Suprapubic skin (tissue), 4 donors: ENCODE measurements at places on chromosomes 4 and X. TPM values are rescaled to one million over a fixed set of nuclear protein-coding genes. Genes with fewer than 3 reads are reported as not detected.

Gene CD38
- 0.40 TPM for total RNA-seq

Gene AADAT
- total RNA-seq, result 0.86 TPM

Gene PGM2
- 67.8 TPM for total RNA-seq

Gene SMR3B
- total RNA-seq, result not detected

Gene USP17L29
- not detected for total RNA-seq

Gene ZNF518B
- 21.9 TPM for total RNA-seq

Gene DACH2
- total RNA-seq, result not detected

Gene TBC1D14
- 105 TPM for total RNA-seq

Gene SHROOM3
- 29.3 TPM for total RNA-seq

Gene ZFP42
- not detected for total RNA-seq

Gene POF1B
- 330 TPM for total RNA-seq

Gene SLITRK4
- 2.2 TPM for total RNA-seq

Gene CSAG2
- not detected for total RNA-seq

GRCh38 chr4:61514991-61515390 is 314.9 kb downstream of the ADGRL3 start:
- H3K36me3 ChIP-seq, result no peaks in the 10 kb centered on the region
- H3K27ac ChIP-seq, result no peak overlapping the region
- H3K4me1 ChIP-seq, result no peaks in the 10 kb centered on the region
- DNase-seq, result no peak

DNA sequence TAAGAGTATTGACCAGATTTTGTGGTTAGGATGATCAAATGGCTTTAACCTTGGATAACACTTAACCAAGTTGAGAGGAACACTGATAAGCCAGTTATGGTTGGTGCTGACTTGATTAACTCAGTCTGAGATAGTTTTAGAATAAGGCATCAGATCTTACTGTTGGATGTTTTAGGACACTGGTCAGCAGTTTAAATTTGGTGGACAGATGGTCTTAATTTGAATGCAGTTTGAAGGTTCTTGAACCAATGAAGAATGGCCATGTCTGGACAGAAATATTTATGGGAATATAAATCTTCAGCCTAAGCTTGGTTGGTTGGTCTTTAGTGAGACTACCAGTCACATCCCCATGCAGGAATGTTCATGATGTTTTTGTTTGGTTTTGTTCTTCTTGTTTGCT is 2.6 kb upstream of the GIMD1 start:
- H3K27ac ChIP-seq, result no peak overlapping the region
- H3K4me3 ChIP-seq, result no peak overlapping the region
- no peaks in the 10 kb centered on the region for H3K4me1 ChIP-seq
- H3K36me3 ChIP-seq, result no peaks in the 10 kb centered on the region
- peaks cover 3% of the 10 kb centered on the region for H3K27me3 ChIP-seq

DNA sequence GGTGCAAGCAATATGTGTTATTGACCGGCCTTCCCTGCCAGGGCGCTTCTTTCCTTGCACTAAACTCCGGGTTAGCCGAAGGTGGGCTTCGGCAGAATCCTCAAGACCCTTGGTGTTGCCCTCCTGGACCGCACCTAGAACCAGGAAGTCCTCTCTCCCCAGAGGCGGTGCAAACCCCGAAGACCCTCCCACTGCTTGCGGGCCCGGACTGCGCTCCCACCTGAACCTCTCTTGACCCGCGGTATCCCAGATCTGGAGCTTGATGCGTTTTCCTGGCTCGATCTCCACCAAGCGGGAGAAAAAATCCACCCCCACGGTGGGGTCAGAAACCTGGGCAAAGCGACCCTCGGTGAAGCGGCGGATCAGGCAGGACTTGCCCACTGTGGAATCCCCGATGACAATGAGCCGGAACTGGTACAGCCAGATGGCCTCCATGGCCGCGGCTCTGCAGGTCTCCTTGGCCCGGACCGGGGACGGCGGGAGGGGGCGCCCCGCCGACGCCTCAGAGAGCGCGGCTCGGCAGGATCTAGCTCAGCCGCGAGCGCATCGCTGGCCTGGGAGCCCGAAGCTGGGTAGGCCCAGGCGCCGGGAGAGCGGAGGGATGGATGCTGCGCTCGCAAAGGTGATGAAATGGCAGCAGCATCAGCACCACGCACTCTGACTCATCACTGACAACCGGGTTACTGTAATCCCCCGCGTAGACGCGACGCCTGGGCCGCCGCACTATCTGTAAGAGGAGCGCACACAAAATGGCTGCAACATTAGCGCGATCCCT is at the start of gene RAB39B:
RAB39B (minus strand) TSS at position 638 of the 775 bp plus-strand sequence; CDS start at position 435, 203 bp downstream.
- H3K27me3 ChIP-seq, result peaks cover 4% of the 10 kb centered on the region
- H3K4me3 ChIP-seq, result peak within 1 kb of the TSS; percentile 37
- H3K4me1 ChIP-seq, result no peaks in the 10 kb centered on the region
- DNase-seq, result no peak

- no peaks in the 10 kb centered on the region for H3K27me3 ChIP-seq
- H3K36me3 ChIP-seq, result no peaks in the 10 kb centered on the region
- H3K27ac ChIP-seq, result no peak overlapping the region
- no peak for DNase-seq
Observed at GRCh38 chr4:20421603-20421985, 169.9 kb downstream of the SLIT2 start.

DNA sequence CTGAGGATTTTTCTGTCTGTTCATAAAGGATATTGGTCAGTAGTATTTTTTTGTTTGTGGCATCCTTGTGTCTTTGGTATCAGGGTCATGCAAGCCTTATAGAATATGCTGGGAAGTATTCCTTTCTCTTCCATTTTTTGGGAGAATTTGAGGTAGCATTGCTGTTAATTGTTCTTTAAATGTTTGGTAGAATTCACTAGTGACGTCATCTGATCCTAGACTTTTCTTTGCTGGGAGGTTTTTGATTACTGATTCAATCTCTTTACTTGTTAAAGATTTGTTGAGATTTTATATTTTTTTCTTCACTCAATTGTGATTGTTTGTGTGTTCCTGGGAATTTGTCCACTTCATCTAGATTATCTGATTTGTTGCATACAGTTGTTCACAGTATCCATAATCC is 234.4 kb upstream of the ATP6AP2 start:
- no peak for DNase-seq
- no peak overlapping the region for H3K27ac ChIP-seq
- no peaks in the 10 kb centered on the region for H3K4me1 ChIP-seq
- no peaks in the 10 kb centered on the region for H3K27me3 ChIP-seq
- H3K36me3 ChIP-seq, result no peaks in the 10 kb centered on the region
- no peak overlapping the region for H3K4me3 ChIP-seq

DNA sequence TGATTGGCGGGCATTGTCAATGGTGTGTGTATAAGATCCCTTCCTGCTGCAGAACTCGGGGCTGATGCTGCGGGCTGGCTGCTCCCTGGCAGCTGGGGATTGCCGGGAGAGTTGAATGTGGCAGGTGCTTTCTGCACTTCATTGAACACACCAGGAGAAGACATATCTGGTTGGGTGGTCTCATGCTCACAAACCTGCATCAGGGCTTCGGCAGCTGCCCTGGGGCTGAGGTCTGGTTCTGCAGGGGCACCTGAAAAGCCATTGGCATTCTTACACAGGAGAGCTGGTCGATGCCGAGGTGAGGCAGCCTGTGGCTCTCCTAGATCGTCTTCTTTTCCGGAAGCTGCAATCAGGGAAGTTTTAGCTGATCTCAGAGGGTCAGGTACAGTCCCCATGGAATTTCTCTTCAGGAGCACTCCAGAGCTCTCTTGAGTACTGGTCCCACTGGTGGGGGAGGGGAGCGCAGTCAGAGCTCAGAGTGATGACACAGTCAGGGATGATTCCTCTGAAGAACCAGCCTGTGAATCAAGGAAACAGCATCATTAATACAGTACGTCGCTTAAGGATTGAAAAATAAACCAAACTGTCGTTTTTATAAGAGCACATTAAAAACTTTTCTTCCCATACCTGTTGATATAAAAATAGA is 57.8 kb downstream of the GPRIN3 start:
- DNase-seq, result no peak
- H3K36me3 ChIP-seq, result no peaks in the 10 kb centered on the region
- H3K4me3 ChIP-seq, result no peak overlapping the region
- H3K27me3 ChIP-seq, result no peaks in the 10 kb centered on the region
- no peak overlapping the region for H3K27ac ChIP-seq

DNA sequence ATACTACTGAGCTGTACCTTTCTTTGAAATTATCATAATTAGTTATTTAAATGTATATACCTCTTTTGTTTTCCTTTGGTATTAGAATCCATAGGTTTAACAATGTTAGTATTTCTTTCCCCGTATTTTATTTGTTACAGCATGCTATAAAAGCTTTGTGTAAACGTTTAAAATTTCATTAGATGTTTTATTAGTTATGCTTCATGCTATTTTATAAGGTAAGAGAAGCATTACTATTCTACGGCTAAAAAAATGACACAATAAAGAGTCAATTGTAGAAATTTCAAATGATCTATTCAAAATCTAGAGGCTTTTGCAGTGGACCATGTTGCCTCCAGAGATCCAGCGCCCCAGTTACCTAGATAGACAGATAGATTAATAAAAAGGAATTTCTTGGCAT is 1203.3 kb upstream of the IGFBP7 start:
- H3K36me3 ChIP-seq, result no peaks in the 10 kb centered on the region
- DNase-seq, result no peak
- no peaks in the 10 kb centered on the region for H3K4me1 ChIP-seq
- no peak overlapping the region for H3K27ac ChIP-seq

DNA sequence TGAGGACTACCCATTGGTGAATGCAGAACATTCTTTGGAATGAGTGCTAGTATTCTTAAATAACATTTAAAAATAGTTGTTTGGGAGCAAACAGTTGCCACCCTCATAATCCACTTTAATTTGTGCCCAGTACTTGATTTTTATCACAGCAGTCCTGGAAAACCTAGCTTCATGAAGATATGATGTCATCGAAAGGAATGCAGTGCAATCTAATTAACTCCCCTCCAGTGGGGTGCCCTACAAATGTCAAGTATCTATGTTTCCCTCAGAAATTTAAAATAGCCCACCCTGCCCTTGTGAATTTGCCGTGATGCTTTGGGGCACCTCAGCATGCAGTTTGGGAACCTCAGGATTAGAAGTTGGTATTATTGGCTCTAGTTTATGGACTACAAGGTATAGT is 5.4 kb downstream of the RAB9A start:
- H3K36me3 ChIP-seq, result no peaks in the 10 kb centered on the region
- H3K4me1 ChIP-seq, result peaks cover 43% of the 10 kb centered on the region
- H3K4me3 ChIP-seq, result no peak overlapping the region
- peak overlapping the region; percentile 69 for H3K27ac ChIP-seq
- no peak for DNase-seq

- no peak overlapping the region for H3K27ac ChIP-seq
- H3K27me3 ChIP-seq, result no peaks in the 10 kb centered on the region
- DNase-seq, result no peak
Observed at GRCh38 chr4:142497606-142498005, 348.5 kb downstream of the INPP4B start.

DNA sequence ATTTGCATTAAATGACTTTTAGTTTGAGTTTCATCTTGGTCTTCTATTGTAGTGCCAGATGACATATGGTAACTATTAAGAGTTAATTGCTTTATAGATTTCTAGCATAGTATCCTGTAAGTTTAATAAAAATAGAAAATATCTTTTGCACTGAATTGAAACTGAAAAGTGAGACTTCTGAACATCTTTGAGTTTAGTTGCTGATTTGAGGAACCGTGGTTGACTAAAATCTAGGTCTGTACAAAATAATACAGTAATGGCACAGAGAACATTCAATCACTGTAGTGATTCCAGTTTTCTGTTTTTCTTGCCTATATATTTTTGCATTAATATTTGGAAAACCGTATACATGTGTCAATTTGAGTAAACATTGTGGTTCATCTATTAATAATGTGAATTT is 60.7 kb downstream of the SPATA4 start:
- no peaks in the 10 kb centered on the region for H3K36me3 ChIP-seq
- H3K27me3 ChIP-seq, result no peaks in the 10 kb centered on the region
- no peaks in the 10 kb centered on the region for H3K4me1 ChIP-seq
- no peak overlapping the region for H3K4me3 ChIP-seq

DNA sequence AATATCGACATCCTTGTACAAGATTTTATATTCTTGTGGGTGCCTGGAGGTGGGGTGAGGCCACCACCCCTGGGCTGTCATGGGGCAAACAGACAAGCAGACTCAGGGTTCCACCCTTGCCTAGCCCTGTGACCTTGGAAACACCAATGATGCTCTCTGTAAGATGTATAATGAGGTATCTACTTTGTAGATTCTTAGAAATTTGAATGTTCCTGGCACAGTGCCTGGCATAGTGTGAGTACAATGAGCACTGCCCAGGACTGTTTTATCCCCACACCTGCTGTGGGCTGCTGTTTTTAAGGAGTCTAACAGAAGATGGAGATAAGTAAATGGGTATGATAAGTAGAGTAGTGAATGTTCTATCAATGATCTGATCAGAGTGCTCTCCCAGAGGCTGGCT is 3.1 kb downstream of the ZNF518B start:
- no peak for DNase-seq
- H3K4me1 ChIP-seq, result peaks cover 16% of the 10 kb centered on the region
- no peaks in the 10 kb centered on the region for H3K27me3 ChIP-seq
- H3K36me3 ChIP-seq, result peaks cover 30% of the 10 kb centered on the region
- no peak overlapping the region for H3K27ac ChIP-seq
- H3K4me3 ChIP-seq, result no peak overlapping the region

DNA sequence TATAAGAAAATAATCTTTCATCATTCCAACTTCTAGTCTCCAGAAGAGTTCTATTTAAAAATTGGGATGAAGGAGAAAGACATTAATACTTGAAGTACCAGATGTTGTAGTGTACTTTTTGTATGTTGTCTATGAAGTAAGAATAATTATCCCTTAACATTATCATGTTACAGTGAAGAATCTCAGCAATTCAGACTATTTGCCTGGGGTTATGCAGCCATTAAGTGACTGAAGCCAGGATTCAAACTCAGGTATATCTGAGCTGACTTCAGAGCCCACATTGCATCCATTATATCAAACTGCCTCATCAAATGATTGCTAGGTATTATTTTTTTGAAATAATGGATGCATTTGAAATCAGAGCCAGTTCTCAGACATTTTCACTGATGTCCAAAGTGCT is 76.1 kb upstream of the FHDC1 start:
- peaks cover 5% of the 10 kb centered on the region for H3K4me1 ChIP-seq
- DNase-seq, result no peak
- no peaks in the 10 kb centered on the region for H3K27me3 ChIP-seq
- no peak overlapping the region for H3K27ac ChIP-seq
- no peak overlapping the region for H3K4me3 ChIP-seq

DNA sequence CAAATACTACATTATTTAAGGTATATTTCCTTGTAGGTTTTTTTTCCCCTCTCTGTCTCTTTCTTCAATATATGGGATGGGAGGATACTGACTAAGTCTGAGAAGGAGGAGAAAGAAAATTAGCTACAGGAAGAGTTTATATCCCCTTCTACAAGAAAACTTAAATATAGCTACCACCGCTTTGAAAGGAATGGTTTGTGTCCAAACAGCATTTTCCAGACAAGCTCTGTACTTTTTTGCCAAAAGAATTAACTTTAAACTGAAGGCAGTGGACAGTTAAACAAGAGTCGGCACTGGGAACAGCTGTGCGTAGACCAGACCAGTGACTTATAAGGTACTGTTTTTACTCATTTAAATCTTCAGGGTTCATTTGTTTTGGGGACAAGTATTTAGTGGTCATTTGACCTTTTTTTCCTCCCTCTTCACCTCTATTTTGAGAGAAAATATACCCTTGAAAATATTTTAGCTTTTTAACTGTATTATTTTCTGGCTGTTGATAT is 303.7 kb downstream of the ARHGAP24 start:
- no peak for DNase-seq
- H3K36me3 ChIP-seq, result no peaks in the 10 kb centered on the region
- peaks cover 10% of the 10 kb centered on the region for H3K4me1 ChIP-seq
- peak overlapping the region; percentile 57 for H3K27ac ChIP-seq

- H3K36me3 ChIP-seq, result no peaks in the 10 kb centered on the region
- H3K4me3 ChIP-seq, result no peak overlapping the region
- DNase-seq, result no peak
Observed at GRCh38 chrX:104913348-104913747, 307.1 kb downstream of the TEX13A start.

- no peaks in the 10 kb centered on the region for H3K27me3 ChIP-seq
- no peaks in the 10 kb centered on the region for H3K4me1 ChIP-seq
- no peak for DNase-seq
- H3K27ac ChIP-seq, result no peak overlapping the region
- H3K36me3 ChIP-seq, result no peaks in the 10 kb centered on the region
Observed at GRCh38 chr4:99536848-99537247, 26.0 kb downstream of the C4orf17 start.
